SHP77 (cell line): ENCODE measurements at places on chromosomes 1 and 21.

GRCh38 chr1:235077571-235078479, 50.8 kb downstream of the TOMM20 start:
- DNase-seq: no peak

GRCh38 chr1:47399138-47399845, 16.8 kb upstream of the FOXE3 start:
- no peak for DNase-seq

DNA sequence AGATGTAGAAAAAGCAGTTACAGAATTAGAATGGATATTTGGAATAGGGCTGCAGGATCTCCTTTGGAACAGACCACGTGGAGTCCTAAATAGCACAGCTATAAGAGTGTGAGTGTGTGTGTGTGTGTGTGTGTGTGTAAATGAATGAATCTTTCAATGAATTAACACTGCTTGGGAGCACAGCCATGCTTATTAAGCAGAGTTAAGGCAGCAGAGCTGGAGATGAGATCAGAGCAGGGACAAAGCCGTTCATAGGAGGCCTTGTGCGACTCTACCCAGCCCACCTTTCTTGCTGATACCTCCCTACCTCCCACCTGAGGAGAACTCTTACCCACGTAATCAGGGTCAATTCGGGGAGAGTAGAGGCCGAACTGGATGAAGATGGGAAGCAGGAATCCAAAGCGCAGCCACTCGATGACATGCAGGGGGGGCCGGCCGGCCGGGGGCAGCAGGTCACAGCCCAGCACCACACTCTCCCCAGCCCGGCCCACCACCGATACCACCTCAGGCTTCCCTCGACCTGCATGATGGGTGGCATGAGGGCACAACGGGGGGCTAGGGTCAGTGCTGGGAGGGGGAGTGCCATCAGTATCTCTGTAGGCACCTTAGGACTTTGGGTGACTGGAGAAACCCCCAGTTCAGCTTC, 2.7 kb downstream of the IGSF9 start:
- DNase-seq: no peak

DNA sequence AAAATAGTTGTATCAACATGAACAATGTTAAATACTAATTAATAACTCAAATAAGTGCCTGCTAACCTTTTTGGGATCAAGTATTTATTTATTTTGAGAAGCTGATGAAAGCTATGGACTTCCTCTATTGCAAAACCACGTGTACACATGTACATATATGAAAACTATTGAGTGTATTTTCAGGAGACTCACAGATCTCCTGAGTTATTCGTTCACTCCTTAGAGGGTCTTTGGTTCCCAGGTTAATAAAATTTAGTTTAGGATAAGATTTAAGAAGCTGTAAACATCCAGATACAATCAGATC, 130.5 kb downstream of the DISC1 start:
- no peak for DNase-seq

DNA sequence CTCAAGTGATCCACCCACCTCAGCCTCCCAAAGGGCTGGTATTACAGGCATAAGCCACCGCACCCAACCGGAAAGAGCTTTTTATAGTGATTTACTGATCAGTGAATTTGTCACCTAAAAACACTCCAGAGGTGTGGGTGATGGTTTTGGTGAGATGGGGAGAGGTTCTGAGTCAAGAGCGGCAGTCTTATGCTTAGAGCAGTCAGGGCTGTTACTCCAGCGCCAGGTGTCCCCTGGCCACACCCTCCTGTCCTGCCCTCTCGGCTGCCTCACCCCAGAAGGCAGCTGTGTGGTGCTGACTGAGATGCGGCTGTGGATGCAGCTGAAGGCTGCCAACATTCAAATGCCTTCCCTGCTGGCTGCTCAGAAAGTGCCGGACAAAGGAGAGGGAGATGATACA, 94.5 kb upstream of the LPGAT1 start:
- peak; percentile 83 for DNase-seq

GRCh38 chr1:163176797-163177196, 25.9 kb downstream of the RGS5 start:
- no peak for DNase-seq

DNA sequence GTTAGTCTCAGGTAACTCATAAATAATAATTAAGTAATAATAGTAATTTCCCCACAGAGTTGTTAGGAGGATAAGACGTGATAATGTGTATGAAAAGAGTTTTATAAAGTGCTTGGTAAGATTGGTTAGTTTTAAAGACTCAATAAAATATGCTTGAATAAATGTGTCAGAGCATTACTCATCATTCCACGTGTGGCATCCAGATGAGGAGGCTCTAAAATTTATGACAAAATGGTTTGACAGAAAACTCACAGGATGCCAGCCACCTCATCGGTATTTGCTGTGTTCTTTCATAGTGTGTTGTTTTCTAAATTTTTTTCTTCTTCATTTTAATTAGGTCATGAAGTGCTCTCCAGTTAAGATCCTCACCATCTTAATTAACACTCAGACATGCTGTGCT, 19.1 kb upstream of the SPAG17 start:
- DNase-seq: no peak

- peak; percentile 48 for DNase-seq
These were observed 61.7 kb downstream of the CASQ2 start for GRCh38 chr1:115706587-115707425.

- peak; percentile 14 for DNase-seq
These were observed 50.8 kb downstream of the CAPN9 start for GRCh38 chr1:230797942-230798365.

GRCh38 chr1:159924791-159925718, at the start of gene TAGLN2:
Gene TAGLN2 (minus strand): TSS chr1:159925507. CDS start chr1:159920509, 4,998 bp downstream.
- no peak for DNase-seq

GRCh38 chr1:44645476-44646244, 28.6 kb downstream of the TMEM53 start:
- DNase-seq: peak; percentile 81

- DNase-seq: no peak
These were observed 372.6 kb downstream of the RPS6KC1 start for GRCh38 chr1:213423605-213424004.

GRCh38 chr21:37257967-37258877, 8.9 kb downstream of the VPS26C start:
- DNase-seq: peak; percentile 78

DNA sequence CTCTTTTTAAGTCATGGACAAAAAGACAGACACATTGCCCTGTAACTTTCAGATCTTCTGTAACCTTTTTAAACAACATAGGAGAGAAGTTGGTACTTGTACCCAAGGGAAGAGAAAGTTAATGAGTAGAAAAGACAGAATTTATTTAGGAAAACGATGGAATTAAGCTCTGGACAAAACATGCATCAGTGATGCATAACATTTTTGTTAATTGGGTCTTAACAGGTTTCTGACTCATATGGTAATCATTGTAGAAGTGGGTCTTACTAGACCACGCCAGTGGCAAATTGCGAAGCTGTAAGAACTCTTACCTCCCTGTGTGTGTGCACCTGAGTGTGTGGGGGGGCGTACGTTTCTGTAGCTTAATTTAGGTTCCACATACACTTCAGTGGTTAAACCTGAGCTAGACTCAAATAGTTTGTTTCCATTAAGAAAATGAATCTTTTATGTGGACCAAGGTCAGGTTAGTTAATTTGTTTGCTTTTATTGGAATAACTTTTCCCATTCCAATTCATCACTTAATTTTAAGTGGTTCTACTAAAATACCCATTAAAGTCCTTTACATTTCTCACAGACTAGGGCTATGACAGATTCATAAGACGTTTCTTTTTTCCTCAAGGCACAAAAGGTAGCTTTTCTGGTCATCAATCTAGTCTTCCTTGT, 48.1 kb downstream of the NFIA start:
- no peak for DNase-seq

- no peak for DNase-seq
These were observed 44.4 kb downstream of the RAP1GAP start for GRCh38 chr1:21624571-21625389.

- DNase-seq: no peak
These were observed 167.1 kb upstream of the OLFM3 start for GRCh38 chr1:102163799-102164198.

- no peak for DNase-seq
These were observed 174.1 kb downstream of the PBX1 start for GRCh38 chr1:164733070-164733469.

DNA sequence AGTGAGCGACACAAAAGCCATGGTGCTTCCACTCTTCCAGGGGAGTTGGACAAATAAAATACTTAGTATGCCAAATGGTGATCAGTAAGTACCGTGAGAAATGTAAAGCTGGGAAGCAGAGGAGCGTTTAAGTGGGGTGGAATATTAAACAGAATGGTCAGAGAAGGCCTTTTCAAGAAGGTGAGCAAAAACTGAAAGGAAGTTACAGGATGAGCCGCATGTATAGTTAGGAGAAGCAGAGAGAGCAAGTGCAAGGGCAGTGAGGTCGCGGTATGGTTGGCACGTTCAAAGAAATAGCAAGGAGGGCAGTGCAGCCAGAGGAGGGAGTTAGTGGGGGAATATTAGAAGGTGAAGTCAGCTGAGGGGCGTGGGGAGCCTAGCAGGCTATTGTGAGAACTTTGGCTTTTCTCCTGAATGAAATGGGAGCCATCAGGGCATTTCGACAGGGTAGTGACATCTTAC, 748 bp upstream of the ATP6V0B start:
- no peak for DNase-seq

GRCh38 chr1:238738892-238739291, 647.5 kb upstream of the CHRM3 start:
- no peak for DNase-seq

- no peak for DNase-seq
These were observed 1.2 kb downstream of the FMO5 start for GRCh38 chr1:147223740-147224615.

DNA sequence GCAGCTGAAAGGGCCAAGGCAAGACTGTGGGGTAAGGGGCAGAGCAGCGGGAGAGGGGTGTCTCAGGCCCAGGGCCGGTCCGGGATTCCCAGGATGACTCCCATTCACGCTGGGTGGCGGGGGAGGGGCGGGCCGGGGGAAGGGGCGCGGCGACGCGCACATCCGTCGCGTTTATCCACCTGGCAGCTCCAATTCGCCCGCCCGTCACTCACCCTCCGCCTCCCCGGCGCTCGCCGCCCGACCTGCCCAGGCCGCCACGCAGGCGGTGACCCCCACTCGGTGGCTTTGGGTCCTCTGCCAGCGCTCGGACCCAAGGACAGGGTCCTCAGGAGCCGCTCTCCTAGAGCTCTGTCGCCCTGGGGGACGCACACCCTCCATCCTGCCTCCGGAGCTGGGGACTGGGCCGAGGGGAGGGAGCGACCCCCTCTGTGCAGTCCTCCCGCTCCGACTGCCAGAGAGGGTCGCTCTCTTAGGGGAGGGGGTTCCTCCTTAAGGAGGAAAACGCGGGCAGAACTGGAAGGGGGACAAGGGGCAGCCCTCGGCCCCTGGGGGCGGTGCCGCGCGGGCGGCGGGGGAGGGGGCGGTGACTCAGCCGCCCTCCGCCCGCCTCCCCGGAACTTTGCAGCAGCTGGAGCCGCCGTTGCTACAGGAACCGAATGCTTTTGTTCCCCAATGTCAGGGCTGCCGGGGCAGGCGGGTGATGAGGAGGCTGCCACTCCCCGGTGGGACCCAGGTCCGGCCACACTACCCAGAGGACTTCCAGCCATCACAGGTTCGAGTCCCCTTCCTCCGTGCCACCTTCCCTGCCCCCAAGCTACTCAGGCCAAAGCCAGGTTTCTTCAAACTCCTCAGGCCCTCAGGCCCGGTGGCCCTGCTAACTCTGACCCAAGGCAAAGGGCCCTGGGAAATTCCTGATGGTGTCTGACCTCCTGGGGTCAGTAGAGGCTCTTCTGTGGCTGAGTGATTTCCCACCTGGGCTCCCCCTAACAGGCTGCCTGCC, 3.4 kb downstream of the ADGRB2 start:
- peak; percentile 69 for DNase-seq

GRCh38 chr1:225650179-225650578, 2.7 kb downstream of the ENAH start:
- no peak for DNase-seq

DNA sequence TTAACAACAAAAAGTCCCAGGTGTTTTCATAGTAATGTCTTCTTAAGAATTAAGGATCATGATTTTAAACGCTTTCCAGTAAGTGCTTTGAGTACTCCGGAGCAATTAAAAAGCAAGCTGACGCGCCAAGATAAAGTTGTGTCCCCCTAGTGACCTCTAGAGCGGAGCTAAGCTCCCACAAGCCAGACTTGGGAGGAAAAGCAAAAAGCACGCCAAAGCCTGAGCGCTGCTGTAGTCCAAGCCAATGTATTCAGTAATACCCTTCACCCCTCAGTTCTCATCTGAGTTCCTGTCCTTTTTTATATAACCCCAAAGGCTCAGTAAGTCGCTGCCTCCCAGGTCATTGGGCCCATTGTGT, 3.5 kb upstream of the SLC44A5 start:
- no peak for DNase-seq

GRCh38 chr1:77218477-77219165, 609 bp downstream of the PIGK start:
- DNase-seq: no peak

- DNase-seq: no peak
These were observed 128.5 kb upstream of the EDN2 start for GRCh38 chr1:41612953-41613352.

DNA sequence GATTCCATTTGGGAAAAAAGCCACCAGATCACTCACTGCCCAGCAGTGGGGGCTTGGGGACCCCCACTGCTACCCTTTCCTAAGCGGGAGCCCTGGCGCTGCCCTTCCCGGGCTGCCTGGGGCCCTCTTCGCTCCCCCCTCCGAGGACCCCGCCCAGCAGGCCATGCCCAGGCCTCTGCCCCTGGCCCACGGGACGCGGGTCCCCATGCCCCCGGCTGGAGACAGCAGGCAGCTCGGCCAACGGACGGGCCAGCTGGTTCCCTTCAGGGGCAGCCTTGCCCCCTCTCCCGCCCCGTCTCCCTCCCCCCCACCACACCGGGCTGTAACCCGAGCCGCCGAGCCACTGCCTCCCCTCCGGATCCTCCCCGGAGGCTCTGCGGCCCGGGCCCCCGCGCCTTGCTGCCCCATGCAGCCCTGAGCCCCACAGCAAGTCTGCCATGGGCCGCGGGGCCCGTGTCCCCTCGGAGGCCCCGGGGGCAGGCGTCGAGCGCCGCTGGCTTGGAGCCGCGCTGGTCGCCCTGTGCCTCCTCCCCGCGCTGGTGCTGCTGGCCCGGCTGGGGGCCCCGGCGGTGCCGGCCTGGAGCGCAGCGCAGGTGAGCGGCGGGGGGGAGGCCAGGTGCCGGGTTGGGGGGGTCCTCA, at the start of gene MMP23B:
Gene MMP23B (plus strand): TSS at position 392 of the 639 bp plus-strand sequence. CDS start 46 bp downstream, at position 438.
- no peak for DNase-seq

GRCh38 chr1:154479764-154480421, 22.1 kb upstream of the TDRD10 start:
- DNase-seq: peak; percentile 88

DNA sequence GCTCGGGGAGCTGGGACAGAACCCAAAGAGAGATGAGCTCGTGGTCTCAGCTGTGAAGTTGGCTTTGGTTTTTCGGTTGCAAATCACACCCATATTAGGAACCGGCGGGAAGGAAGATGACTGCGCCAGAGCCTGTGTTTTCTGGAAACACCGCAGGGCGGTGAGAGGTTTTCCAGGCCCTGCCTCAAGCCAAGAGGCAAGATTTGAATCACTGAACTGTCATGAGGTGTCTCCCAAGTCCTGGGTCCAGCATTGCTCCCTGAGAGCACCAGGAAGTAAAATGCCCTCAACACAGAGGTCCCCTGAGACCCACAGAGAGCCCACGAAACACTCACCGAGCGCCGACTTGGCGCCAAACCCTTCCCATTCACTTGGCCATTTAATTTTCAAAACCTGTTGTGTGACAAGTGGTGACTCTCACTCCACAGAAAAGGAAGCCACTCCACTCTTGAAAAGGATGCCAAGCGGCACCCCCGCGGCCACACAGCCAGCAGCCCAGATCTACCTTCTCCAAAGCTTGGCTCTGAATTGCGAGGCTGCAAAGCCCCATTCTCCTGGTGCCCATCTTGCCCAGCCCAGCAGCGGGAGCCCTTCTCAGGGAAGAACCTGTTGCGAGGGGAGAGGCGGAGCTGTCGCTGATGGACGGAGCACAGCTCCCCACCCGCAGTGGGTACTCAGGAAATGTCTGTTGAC, 99.0 kb upstream of the RUNX3 start:
- DNase-seq: no peak
